Suppressor macrophage treated with lipopolysaccharide for 4 hours (primary cell): ENCODE measurements at places on chromosomes 1 and 21.

DNA sequence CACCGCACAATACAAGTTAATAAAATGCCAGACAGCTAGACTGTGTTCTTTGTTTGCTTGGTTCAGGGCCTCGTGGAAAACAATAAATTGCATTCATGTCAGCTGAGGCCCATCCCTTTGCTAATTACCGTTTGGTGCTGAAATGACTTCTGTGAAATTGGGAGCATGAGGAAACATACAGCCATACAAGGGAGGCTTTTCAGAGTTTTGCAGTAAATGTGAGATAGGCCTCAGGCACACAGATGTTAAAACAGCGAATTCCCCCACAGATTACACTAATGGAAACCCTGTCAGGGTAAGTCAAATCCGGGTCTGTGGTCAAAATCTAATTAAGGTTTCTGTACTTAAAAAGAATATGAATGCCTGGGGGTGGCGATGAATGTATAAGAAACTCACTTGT is 173.5 kb upstream of the LMO4 start:
- no peak for DNase-seq

DNA sequence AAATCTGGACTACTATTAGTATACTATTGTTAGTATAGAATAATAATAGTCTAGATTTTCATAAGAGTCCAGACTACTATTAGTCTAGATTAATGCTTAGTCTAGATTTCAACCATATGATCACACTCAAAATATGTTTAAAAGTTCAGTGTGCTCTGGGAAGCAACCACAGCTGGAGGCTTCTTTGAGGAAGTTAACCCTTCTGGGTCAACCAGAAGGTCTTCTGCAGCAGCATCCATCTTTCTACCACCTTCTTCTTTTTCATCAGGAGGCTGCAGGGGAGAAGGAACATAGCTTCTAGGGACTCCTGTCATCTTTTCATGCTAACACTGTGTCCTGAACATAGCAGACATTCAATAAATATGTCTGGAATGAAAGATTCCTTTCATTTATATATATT is 51.2 kb upstream of the DNAJC6 start:
- DNase-seq, result peak; percentile 14

DNA sequence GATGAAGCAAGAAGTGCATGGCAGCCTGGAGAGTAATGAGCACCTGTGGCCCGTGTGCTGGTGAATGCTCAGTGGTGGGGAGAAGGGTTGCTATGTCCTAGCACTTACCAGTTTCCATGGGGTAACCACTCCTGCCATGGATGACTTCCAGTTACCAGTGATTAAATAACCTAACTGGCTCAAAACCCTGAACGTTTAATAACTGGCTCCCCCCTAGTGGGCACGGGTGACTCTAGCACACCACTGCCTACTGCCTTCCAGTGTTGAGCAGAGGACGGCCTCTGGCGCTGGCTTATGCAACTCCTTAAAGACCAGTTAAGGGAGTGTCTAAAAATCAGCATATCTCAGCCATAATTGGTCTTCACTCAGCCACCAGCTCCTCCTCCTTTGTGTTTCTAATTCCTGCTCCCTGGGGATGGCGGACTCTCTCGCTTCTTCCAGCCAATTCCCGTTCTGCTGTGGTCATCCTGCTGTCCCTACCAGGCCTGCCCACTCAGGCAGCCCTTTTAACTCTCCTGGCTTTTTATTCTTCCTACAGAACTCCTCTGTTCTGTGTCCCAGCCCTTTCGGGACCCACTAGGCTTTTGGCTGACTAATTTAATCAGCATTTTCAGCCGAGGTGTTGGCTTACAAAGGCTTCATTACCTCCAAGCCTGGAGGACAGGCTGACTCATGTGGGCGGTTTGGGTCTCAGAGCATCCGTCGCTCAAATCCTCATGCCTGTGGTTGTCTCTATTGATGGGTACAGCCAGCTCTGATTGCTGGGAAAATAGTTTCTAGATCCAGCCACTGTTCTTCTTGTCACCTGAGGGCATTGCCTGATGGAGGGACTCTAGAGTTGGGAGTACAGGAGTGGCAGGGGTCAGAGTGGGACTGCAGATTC is 332.4 kb downstream of the CAMTA1 start:
- peak; percentile 2 for DNase-seq

- DNase-seq, result peak; percentile 29
Observed at GRCh38 chr1:215568299-215568692, 1.2 kb downstream of the KCTD3 start.

DNA sequence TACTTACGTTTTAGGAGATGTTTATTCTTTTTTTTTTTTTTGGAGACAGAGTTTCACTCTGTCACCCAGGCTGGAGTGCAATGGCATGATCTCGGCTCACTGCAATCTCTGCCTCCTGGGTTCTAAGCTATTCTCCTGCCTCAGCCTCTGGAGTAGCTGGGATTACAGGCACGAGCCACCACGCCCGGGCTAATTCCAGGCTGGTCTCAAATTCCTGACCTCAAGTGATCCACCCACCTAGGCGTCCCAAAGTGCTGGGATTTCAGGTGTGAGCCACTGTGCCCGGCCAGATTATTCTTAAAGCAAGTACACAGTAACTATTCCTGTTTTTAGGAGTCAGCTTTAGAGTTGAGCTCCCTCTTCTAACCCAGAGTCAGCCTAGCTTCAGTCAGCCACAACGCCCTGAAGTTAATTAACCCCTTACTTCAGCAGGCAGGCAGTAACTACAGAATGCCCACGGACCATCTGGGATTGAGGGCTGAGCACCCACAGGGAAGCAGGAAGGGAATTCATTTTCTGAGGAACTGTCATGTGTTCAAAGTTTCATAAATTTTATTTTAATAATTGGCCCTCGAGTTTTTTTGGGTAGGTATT is 5.3 kb upstream of the ID3 start:
- no peak for DNase-seq

- DNase-seq, result peak; percentile 71
Observed at GRCh38 chr1:66258404-66259105, 275.4 kb upstream of the SGIP1 start.

GRCh38 chr1:227214207-227214606 is 104.1 kb downstream of the CDC42BPA start:
- no peak for DNase-seq

DNA sequence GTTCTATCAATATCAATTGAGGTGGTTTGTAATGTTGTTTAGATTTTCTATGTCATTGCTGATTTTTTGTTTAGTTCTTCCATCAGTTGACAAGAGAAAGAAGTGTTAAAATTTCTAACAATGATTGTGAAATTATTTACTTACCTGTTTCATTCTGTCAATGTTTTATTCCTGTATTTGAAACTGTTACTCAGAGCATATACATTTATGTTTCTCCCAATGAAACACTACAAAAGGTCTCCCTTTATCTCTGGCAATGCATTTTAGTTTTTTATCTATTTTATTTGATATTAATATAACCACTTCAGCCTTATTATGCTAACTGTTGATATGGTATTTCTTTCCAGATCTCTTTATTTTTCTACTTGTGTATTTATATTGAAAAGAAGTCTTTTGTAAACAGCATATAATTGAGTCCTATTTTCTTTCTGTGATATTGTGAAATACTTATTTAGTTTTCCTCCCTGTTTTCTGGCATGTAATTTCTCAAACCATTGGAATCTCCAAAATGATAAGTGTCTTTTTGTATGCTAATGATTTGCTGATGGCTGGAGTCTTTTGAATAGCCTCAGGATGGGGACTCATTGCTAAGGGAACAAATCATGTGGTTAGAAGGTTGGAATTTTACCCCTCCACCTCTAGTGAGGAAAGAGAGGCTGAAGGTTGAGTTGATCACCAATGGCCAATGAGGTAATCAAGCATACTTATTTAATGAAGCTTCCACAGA is 122.0 kb downstream of the ADSS2 start:
- DNase-seq, result no peak

- peak; percentile 32 for DNase-seq
Observed at GRCh38 chr1:20584890-20585289, 4.0 kb upstream of the CDA start.

- no peak for DNase-seq
Observed at GRCh38 chr21:34644825-34645224, 24.0 kb upstream of the CLIC6 start.

GRCh38 chr1:153745417-153745816 is 17.6 kb downstream of the INTS3 start:
- DNase-seq, result no peak

- DNase-seq, result no peak
Observed at GRCh38 chr1:178627037-178627436, 98.0 kb upstream of the RALGPS2 start.

DNA sequence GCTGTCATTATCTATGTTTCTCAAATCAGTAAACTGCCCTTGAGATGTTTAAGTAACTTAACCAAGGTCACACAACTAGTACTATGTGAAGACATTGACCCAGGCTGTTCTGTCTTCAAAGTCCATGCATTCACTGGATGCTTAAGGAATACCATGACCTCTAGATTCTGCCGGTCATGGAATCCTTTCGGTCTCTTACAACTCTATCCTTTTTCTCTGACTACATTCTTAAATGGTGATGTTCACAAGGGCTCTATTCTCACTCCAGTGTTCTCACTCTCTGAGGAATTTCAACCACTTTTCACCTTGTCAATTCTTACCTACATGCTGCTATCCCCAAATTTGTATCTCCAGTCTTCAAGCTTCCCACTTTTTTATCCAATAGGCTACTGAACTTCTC is 15.2 kb downstream of the CRYZ start:
- DNase-seq, result no peak

DNA sequence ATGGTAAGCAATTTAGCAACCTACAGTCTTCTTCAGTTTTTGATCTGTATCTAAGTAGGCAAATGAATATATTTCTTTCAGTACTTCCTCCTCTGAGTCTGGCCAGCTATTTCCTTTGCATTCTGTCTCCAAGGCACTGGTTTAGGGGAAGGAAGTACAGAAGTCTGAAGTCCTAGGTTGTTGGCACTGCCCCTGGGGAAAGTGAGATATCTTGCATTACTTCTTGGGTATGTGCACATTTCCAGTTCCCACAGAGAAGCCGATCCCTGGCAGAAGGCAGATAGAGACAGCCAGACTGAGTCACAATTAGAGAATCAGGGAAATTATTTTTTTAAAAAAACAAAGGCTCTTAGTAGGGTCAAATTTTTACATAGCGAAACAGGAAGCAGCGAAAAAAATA is 98.8 kb downstream of the RASAL2 start:
- DNase-seq, result peak; percentile 83

DNA sequence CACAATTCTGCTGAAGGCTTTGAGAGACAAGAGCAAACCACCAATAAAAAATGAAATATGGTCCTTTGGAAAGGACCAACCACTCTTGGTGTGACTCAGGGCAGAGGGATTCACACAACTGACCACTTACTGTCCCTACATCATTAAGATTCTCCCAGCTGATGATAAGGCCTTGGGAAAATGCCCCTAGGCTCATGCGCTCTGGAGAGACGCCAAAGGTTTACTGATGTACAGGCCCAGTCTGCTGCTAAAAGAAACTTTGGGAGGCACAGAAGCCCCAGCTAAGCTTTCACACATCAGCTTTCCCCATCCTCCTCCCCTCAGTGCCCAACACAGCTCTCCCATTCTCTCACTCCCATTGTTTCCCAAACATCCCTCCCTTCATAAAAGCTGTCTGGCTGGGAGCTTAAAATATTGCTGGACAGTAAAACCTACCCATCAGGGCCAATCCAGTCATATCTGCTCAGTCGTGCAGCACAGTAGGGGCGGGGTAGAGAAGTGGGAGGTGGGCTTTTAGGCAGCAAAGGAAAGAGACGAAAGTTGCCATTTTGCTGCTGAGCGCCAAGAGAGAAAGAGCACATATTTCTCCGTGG is at the start of gene GJA8:
TSS of gene GJA8 (plus strand) at position 543 of the 593 bp plus-strand sequence. CDS start 5,161 bp downstream, outside the sequence.
- no peak for DNase-seq

DNA sequence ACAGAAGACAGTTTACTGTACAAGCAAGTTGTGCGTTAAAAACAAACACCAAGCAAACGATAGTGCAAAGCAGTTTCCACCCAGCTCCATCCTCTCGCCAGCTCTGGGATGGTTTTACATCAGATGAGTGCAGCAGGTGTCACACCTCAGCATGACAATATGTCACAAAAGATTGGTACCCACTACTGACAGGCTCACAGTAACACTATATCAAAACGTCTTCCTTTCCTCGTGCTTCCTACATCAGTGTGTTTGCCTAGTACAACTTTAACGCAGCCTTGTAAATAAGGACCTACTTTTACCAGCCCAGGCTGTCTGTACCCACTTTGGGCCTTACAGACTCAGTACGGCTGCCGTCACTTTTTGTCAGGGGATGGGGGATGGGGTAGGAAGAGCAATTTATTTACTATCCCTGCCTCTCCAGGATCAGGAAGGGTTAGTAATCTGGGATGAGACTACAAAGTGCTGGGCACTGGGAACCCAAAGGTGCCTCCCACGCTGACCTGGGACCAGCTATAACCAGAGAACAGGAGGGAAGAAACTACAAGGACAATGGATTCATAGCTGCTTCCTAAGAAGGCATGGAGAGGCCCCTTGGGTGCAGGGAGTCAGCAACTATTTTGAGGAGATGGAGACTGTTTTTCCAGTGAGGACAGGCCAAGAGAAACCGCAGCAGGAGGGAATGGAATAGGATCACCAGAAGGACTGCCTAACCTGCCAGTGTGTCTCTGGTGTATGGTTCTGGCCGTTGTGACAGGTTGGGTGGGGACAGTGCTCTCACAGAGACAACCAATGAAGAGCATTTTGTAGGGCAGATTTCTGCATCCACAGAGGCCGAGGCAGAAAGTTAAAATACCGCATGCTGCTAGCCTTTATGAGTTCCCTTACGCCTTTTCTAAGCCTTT is 30.2 kb downstream of the RUNX3 start:
- no peak for DNase-seq

DNA sequence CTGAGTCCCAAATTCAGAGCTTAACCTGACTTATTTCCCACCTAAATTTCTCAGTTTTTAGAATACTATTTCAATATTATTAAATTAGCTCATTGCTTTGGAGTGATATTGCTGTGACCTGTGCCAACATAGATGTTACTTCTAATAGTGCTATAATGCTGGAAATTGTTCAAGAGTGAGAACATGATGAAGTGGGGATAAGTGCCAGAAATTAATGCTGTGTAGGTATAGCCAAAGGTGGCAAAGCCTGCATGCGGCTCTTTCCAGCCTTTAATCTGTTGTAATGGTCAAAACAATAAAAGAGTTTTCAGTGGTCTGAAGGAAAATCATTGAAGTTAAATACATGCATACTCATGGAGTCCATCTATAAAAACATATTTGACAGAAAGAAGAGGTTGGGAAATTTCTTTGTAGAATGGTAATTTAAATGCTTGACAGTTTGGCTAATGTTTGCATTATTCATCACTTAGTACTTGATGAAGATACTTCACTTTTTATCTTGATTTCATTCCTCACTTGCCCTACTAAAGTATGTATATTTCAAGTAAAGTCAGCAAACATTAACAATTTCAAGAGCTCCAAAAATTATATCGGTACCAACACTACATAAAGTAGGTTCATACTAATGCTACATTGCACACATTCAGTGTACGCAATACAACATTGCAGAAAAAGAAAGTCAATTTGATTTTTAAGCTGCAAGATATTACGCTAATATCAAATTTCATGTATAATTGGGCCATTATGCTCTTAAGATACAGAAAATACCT is 82.1 kb downstream of the OLFM3 start:
- DNase-seq, result no peak

DNA sequence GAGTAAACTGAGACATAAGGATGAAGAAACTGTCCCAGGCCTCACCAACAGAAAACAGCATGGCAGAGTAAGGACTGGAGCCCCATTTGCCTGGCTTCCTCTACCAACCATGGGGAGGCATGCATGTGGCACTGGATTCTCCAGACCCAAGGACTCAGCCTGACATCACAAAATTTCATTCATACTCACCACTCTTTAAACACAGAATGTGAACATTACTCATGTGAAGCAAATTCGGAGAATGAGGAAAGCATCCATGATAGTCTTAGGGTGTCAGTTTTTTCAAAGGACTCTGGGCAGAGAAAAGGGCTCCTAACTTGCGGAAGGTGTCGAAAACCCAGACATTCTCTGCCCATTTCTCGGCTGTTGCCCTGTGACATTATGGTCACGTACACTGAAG is 83.9 kb downstream of the PCNX2 start:
- DNase-seq, result no peak

- DNase-seq, result peak; percentile 99
Observed at GRCh38 chr1:226034482-226034881, 28.0 kb upstream of the H3-3A start.
